ENCODE measurements at places on chromosomes 13 and 19.

DNA sequence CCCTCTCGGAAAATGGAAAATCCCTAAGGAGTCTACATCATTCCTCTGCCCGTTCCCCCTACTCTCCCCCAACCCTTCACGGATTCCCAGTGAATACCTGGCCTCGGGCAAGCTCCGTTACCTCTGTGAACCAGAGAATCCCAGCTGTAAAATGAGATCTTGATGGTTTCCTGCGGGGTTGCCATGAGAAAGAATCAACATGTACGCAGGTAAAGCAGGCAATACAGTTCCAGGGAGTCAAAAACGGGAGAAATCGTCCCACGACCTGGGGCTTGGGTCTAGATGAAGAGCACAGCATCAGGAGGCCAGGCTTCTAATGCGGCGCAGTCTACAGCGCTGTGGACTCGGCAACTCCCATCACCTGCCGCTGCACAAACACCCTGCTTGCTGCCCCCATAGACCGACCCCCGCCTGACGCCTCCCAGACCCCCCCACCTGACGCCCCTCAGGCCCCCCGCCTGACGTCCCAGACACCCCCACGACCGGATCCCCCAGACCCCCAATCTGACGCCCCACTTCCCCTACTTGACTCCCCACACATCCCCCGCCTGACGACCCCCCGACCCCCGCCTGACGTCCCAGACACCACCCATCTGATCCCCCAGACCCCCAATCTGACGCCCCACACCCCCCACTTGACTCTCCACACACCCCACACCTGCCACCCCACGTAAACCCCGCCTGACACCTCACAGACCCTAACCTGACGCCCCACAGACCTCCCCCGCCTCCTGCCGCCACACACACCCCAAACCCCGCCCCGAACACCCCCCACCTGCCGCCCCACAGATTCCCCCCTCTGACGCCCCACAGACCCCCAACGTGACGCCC is 680 bp downstream of the LIG4 start:
- no peak for DNase-seq

GRCh38 chr13:24124789-24125476 is 35.6 kb upstream of the SPATA13 start:
- DNase-seq = no peak

GRCh38 chr19:34900245-34900644 is 26.5 kb upstream of the ZNF30 start:
- DNase-seq = no peak

GRCh38 chr19:5536337-5536894 is 31.3 kb downstream of the TINCR start:
- no peak for DNase-seq

GRCh38 chr13:110047496-110047895 is 259.5 kb downstream of the COL4A1 start:
- DNase-seq = no peak

DNA sequence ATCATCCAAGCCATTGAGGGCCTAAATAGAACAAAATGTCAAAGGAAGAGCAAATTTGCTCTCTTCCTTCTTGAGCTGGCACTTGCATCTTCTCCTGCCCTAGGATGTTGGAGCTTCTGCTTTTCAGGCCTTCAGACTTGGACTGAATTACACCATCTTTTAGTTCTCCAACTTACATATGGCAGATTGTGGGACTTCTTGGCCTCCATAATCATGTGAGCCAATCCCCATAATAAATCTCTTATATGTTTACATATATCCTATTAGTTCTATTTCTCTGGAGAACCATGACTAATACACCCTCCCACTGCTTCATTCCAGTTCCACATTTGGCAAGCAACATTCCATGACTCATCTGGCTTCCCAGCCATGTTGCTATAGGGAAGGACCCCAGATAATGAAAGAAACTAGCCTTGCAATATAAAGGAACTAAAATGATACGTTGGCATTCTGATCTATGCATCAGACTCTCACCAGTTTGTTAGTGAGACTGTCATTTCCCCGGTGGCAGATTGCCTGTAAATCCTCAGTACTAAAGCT is 11.0 kb upstream of the ACOD1 start:
- DNase-seq = no peak

- DNase-seq = no peak
These were observed 1.3 kb downstream of the ATP7B start for GRCh38 chr13:52009946-52010345.

- DNase-seq = no peak
These were observed 191.3 kb downstream of the STK24 start for GRCh38 chr13:98385606-98386005.

GRCh38 chr13:40613192-40613818 is 53.1 kb downstream of the FOXO1 start:
- no peak for DNase-seq

DNA sequence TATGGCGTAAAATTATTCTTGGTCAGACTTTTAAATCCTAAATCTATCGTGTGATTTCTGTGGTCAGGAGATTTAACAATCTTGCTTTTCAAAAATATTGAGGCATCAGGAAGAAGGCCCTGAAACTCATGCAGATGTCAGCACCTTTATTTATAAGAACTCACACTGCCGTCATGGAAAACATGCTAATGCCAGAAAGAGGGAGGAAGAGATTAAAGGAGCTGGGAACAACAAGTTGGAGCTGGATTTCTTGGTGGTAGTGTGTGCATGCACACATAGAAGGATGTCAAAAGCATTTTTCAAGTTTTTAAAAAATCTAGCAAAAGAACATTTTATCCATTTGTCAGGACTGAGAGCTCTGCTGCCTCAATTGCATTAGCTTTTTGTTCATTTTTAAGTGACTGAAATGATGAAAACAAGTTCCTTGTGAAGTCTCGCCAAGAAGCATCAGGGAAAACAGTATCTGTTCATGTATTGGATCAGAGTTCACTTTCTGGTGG is 342.5 kb downstream of the SPRY2 start:
- no peak for DNase-seq

DNA sequence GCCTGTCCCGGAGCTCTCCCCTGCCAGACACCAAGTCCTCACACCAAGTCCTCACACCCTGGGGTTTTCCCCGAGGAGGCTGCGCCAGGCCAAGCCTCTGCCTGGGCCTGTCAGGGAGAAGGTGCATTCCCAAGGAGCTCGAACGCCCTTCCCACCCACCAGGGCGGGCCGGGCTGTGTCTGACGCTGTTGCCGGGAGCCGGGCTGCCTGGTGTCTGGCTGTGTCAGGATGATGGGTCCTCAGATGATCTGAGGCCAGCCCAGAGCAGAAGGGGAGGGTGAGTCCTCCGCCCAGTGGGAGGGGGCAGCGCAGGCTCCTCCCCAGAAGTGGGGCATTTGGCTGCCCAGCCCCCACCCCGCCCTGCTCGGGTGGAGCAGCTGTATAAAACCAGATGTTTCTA is 2.3 kb upstream of the HAS1 start:
- no peak for DNase-seq

DNA sequence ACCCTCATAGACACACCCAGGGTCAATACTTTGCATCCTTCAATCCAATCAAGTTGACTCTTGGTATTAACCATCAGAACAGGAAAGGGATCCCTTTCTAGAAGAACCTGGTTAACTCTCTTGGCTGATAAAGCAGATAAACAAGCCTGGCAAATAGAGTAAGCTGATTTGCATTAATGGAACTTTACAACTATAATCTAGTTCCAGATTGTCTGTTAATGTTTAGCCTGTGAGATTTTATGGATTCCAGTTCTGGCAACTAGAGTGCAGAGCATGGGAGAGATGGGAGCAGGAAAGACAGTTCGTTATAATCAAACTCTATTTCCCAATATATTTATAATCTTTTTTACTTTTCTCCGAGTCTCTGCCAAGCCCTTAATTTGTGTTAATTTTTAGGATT is 272.6 kb upstream of the KLHL1 start:
- no peak for DNase-seq
